H54 (cell line): ENCODE measurements at places on chromosomes 5 and 9.

- no peak for DNase-seq
These were observed 46.6 kb downstream of the ADAMTSL1 start for GRCh38 chr9:18520416-18521047.

GRCh38 chr9:107242073-107243030 is 40.7 kb upstream of the RAD23B start:
- no peak for DNase-seq

GRCh38 chr9:99633265-99633664 is 188.4 kb upstream of the NR4A3 start:
- DNase-seq: no peak

GRCh38 chr5:143558048-143558447 is 154.6 kb upstream of the NR3C1 start:
- no peak for DNase-seq

GRCh38 chr5:50299896-50300295 is 141.2 kb downstream of the EMB start:
- no peak for DNase-seq

DNA sequence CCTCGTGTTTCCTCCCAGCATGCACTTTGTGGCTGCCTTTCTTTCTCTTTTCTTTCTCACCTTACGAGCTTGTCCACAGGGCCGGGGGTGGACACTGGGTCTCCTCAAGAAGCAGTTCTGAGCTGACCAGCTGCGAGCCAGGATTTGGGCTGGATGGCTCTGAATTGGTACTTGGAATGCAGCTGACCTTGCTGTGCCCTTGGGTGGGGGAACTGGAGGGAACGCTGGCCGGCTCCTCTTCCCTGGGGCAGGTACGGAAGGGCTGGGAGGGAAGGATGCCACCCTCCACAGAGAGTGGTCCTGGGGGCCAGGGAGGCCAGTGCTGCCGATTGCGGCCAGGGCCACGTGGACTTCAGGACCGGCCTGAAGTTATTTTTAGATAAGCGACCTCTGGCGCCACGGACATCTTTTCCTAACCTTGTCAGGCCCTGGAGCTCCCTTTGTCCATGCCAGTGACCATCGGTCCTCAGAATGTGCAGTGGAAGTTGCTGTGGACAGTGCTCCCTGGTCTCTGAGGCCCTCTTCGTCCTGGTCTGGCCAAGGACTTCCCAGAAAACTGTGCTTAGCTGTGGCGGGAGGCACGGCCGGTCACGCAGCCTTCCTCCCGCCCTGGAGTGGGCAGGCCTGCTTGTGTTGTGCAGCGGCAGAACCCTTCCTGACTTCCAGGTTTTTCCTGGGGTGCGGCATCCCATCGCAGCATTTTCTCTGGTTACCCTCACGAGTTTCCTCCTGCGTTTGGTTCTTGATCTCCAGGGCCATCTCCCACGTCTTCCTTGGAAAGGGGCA is 13.5 kb upstream of the AHRR start:
- DNase-seq: no peak

- no peak for DNase-seq
These were observed 109.5 kb upstream of the SLC28A3 start for GRCh38 chr9:84450029-84450428.

GRCh38 chr5:148060309-148060708 is 3.5 kb upstream of the SPINK5 start:
- no peak for DNase-seq

DNA sequence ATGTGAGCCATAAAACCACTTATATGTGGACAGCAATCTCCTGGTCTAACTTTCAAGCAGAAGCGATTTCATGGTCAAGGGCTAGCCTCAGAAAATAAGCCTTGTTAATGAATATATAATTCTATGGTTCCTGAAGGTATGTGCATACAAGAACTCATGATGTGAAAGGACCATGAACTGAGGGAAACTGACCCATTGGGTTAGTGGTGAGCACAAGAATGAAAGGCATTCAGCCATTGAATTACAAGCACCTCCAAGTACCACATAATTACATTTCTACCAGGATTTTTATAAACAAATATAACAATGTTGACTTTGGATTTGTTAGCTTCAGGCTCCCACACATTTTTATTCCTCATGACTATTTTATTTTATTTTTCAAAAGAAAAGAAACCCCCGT is 459.0 kb downstream of the TLE4 start:
- DNase-seq: no peak

GRCh38 chr5:538801-539468 is 14.7 kb upstream of the SLC9A3 start:
- DNase-seq: no peak

DNA sequence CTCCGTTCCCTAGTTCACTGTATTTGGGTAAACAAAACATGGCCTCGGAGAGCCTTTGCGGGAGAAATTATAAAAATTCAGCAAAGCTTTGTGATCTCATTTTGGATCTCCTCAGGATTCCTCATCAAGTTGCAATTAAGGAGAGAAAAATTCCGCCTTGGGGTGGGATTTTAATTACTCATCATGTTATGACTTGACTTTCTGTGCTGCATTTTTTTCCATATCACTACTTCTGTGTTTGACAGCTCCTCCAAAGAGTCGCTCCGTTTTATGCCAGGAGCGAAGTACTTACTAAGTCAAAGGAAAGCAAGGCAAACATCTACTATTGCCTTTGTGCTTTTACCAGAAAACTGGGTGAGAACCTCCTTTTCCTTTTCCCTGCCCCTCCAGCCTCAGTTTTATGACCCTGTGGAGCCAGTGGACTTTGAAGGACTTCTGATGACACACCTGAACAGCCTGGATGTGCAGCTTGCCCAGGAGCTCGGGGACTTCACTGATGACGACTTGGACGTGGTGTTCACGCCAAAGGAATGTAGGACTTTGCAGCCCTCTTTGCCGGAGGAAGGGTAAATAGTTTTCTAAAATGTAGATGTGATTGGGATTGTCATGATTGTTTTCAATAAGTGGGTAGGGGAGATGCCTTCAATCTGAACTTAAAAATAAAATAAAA is 71.5 kb downstream of the DOCK8 start:
- no peak for DNase-seq

GRCh38 chr5:6847870-6848269 is 134.6 kb downstream of the TENT4A start:
- DNase-seq: no peak

- DNase-seq: no peak
These were observed 19.2 kb downstream of the PSD2 start for GRCh38 chr5:139814704-139815280.

- DNase-seq: no peak
These were observed 227.2 kb downstream of the RAB3C start for GRCh38 chr5:58810086-58810485.

DNA sequence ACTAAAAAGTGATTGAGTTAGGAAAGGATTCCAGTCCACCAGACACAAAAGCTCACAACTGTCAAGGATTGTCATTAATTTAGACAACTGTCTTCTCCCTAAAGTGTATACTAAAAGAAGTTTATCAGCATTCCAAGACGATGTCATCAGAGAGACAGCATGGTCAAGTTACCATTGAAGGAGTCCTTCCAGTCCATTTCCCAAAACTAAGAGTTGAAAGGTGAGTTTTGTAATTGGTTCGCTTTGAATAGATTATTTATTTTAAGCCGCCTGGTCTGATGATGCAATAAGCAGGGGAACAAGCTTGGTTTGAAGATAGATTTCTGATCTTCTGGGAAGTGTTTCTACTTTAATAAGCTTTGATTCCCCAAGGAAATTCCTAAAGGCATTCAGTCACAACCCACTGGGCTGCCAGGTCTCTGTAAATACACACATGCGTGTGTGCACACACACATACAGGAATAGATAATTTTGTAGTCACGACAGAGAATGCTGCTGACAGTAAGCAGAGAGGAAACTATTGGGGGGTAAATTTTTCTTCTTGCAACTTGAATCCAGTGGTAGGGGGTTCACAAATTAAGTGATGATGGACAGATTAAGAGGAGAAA is 234.8 kb downstream of the PIK3R1 start:
- no peak for DNase-seq

DNA sequence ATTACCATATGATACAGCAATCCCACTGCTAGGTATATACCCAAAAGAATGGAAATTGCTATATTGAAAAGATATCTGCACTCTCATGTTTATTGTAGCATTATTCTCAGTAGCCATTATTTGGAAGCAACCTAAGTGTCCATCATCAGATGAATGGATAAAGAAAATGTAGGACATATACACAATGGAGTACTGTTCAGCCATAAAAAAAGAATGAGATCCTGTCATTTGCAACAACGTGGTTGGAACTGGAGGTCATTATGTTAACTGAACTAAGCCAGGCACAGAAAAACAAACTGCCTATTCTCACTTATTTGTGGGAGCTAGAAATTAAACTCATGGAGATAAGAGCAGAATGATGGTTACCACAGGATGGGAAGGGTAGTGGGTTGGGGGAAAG is 63.1 kb upstream of the TTC23L start:
- DNase-seq: no peak

DNA sequence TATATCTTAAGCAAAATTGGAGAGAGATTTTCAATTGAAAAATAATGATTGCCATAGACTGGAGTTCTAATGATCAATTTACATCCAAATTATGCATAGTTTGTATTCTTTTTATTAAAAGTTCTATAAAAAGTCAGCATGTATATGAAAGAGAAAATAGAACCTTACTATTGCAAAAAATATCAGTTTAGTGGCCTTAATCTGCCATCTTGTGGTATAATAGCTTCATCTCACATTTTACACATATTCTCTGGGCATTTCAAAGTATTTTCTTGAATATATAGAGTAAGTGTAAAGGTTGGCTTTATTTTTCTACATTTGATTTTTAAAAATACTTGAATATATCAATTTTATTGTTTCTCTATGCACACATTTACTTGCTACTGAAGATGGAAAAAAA is 1858.6 kb upstream of the CDH9 start:
- DNase-seq: no peak

DNA sequence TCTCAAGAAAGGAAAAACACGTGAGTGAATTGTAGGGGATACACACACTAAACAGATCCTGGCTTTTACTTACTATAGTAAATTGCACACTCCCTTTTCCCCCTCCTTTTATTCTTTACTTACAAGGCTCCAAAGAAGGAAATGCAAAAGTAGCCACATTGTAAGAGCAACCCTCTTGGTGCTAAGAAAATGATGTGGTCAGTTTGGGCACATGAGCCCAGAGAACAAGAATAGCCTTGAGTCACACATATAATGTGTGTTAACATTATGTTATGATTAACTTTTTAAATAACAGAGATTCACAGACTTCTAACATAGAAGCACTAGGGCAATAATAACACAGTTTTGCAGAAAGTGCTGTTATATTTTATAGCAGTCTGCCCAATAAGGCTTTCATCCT is 48.5 kb downstream of the PCSK5 start:
- DNase-seq: no peak

GRCh38 chr9:90287567-90288274 is 354.9 kb downstream of the DIRAS2 start:
- DNase-seq: no peak

GRCh38 chr9:113389451-113389850 is 11.6 kb downstream of the ALAD start:
- DNase-seq: no peak

DNA sequence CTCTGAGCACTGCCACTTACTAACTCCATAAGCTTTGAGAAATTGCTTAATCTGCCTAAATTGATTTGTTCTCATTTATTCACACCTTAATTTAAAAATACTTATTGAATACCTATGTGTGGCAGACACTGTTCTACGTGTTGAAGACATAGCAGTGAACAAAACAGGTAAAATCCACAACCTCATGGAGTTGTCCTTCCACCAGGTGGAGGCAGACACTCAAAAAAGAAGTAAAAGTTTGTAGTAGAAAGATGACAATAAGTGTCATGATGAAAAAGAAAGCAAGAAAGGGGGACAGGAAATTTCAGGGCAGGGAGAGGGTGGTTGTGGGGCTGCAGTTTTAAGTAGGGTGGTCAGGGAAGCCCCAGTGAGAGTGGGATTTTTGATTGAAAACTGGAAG is 94.9 kb downstream of the SREK1 start:
- no peak for DNase-seq

GRCh38 chr5:146151970-146152369 is 30.5 kb downstream of the LARS1 start:
- no peak for DNase-seq

DNA sequence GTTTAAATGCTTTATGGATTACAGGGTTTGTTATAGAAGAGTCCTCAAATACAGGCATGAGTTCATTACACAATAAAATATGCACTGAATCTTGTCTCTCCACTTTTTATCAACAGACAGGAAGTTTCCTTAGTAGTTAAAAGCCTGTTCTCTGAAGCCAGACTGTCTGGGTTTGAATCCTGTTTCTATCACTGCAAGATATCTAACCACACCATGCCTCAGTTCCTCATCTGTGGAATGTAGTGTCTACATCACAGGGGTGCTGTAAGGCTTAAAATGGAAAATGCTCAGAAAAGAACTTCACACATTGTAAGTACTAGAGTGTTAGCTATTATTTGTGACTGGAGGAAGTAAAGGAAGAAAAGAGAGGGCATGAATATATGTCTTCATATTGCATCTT is 9.3 kb downstream of the LIX1 start:
- DNase-seq: no peak

- DNase-seq: no peak
These were observed 606 bp downstream of the EEIG1 start for GRCh38 chr9:127980060-127980705.

DNA sequence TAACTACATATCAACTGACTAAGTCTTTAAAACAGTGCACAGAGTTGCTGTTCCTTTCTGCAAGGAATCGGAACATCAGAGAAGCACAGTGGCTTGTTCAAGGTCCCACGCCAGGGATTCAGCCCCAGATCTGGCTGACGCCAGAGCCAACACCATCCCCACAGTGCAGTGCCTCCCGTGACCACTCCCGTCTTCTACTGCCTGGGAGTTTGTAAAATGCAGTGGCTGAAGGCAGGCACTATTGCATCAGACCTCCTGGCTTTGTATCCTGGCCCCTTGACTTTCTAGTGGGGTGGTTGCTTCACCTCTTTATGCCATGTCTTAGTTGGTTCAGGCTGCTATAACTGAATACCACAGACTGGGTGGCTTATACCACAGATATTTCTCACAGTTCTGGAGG is 131.0 kb downstream of the NSG2 start:
- DNase-seq: no peak

- no peak for DNase-seq
These were observed 248.9 kb downstream of the ADGRV1 start for GRCh38 chr5:90807496-90807895.
